ENCODE measurements at places on chromosomes 3 and 15. TPM values are rescaled to one million over a fixed set of nuclear protein-coding genes. Genes with fewer than 3 reads are reported as not detected.
A peak's percentile ranks its signal among the peaks of the same experiment; 100 is the strongest.

DNA sequence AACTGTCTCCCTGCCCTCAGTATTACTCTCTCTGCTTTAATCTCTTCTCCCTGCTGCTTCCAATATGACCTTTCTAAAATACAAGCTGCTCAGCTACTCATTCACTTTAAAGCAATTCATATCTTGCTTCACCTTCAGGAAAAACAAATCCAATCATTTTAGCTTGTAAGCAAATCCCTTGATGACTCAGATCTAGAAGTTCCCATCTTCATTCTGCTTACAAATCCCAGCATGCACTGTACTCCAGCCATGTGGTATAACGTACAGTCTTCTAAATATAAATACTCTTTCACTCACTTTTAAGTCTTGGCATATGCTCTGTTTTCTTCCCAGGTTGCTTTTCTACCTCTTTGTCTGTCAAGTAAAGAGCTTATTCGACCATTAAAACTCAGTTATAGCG lies 1009.1 kb upstream of the SEMA6D start:
- no peak for DNase-seq

DNA sequence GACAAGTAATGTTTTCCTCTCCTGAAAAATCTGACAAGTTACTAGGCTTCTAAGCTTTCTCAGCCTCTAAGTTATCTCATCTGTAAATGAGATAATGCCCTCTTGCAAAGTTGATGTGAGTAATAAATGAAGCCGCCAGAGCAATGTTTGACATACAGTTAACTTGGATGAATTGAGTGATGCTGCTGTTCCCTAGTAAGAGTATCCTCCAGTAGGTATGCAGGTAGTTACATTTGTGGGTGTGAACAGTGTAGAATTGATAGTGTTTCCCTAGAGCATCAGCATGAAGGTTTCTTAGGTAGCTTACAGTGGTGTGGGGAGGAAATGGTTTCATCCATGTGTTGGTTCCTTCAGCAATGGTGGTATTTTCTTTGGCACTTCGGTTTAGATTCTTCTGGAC lies 3.4 kb downstream of the ATP2C1 start:
- no peak for DNase-seq

DNA sequence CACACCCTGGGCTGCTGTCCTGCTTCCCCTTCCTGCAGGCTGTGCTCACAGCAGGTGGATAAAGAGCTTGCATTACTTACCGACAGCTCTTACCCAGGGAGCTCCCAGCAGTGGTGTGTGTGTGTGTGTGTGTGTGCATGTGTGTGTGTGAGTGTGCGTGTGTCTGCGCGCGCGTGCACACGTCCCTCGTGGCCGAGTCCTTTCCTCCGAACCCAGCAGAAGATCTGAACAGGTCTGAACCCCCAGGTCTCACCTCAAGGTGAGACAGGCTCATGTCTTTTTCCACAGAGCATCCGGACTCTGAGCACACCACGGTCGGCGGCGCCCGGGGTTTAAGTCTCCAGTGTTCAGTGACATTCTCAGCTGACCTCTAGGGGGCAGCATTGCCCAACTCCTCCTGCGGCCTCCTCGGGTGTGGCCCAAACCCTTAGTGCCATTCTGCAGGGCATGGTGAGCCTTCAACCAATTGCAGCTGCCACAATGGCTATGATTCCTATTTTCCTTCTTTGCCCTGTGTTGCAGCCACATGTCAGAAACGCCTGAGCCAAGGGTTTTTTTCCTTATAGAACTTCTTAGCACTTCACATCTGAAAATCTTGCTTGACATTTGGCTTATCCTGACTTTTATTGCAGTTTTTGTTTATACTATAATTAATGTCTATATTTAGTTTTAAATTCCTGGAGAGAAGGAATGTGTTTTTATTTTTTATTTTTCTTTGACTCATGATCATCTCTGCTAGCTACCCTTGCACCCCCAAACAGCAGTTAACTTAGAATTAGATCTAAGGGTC lies 64.1 kb upstream of the KLHL25 start:
- peak; percentile 85 for DNase-seq

DNA sequence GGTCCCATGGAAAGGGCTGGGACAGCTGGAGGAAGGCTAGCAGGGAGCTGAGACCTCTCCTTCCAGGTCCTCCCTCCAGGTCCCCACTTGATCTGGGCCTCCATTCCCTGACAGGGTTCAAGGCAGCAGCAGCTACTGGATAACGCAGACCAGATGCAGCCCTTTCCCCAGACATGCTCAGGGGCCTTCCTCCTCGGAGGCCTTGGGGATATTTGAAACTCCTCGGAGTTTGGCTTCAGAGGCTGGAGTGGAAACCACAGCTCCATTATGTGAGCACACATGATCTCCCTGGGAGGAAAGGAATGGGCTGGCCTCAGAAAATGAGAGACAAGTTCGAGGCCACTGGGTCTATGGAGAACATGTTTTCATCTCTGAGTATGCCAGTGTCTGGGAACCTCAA lies 119.3 kb downstream of the SMAD6 start:
- DNase-seq, result no peak

GRCh38 chr3:65182682-65183081 lies 494.9 kb upstream of the ADAMTS9 start:
- DNase-seq, result no peak

Gene MORC1
- total RNA-seq, result not detected

Gene TMF1
- 12.7 TPM for total RNA-seq
